A549 treated with AZD2906 at 1 μM for 4 hours (cell line): ENCODE measurements at places on chromosomes 1 and 21. TPM values are rescaled to one million over a fixed set of nuclear protein-coding genes. Genes with fewer than 3 reads are reported as not detected.

The CHRM3 gene
- total RNA-seq: 0.01 to 0.09 TPM (median 0.03 TPM) in 5 replicates

The BCL2L15 gene
- 0.24 to 0.96 TPM (median 0.73 TPM) in 5 replicates for total RNA-seq

The CAPZA1 gene
- total RNA-seq: 54.3 to 80.7 TPM (median 57.0 TPM) in 5 replicates

The DCST1 gene
- total RNA-seq: 0.05 to 0.07 TPM in 2 of 5 replicates, not detected in the others

The SAMSN1 gene
- 0.05 to 0.07 TPM in 2 of 5 replicates, not detected in the others for total RNA-seq

The MAP3K6 gene
- total RNA-seq: 13.4 to 22.5 TPM (median 18.1 TPM) in 5 replicates
